ENCODE measurements at places on chromosomes 1 and 21.

DNA sequence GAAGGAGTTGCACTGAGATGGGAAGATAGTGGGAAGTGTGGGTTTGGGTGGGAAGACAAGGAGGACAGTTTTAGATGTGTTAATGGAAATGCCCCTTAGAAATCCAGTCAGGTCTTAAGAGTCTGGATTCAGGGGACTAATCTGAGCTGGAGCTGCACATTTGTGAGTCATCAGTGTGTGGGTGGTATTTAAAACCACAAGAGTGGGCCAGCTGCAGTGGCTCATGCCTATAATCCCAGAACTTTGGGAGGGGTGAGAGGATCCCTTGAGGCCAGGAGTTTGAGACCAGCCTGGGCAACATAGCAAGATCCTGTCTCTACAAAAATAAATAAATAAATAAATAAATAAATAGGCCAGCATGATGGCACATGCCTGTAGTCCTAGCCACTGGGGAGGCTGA, 40.9 kb upstream of the SLC6A9 start:
- no peak for DNase-seq

- DNase-seq, result peak; percentile 88
These were observed 58.8 kb upstream of the SPATA6 start for GRCh38 chr1:48530727-48531351.

GRCh38 chr1:193104502-193104906, 710 bp downstream of the GLRX2 start:
- DNase-seq, result peak; percentile 65

- no peak for DNase-seq
These were observed 206.8 kb upstream of the PLXNA2 start for GRCh38 chr1:208450958-208451357.

- no peak for DNase-seq
These were observed 9.7 kb downstream of the BACH1 start for GRCh38 chr21:29308456-29308783.

DNA sequence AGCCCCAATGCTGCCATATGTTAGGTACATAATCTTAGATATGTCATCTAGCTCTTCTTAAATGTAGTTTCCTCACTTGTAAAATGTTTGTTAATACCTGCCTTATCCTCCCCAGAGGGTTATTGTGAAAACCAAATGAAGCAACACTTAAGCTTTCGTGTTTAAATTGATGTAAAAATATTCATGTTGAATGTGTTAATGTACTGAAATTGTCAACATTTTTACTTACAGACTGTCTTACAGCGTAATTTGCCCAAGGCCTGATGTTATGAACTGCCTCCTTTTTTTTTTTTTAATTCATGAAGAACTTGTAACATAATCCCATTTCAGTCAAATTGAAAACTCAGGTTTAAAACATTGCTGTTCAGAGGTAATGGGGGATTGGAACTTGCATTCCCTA, 25.6 kb upstream of the ENAH start:
- DNase-seq, result no peak

GRCh38 chr1:51097171-51097570, 4.9 kb upstream of the C1orf185 start:
- DNase-seq, result no peak

DNA sequence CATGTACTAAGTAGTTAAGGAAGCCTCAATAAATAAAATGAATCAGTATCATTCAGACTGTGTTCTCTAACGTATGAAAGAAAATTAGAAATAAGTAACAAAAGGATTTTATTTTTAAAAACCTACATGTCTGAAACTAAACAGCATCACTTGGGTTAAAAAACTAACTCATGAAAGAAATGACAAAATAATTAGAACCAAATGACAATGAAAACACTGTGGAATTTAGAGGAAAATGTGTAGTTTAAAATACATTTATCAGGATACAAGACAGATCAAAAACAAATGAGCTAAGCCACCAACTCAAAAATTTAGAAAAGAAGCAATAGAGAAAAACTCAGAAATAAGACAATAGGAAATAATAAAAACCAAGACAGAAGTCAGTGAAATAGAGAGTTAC, 108.7 kb downstream of the TENT5C start:
- DNase-seq, result no peak

GRCh38 chr1:59565611-59566410, 248.9 kb upstream of the HOOK1 start:
- DNase-seq, result no peak

- no peak for DNase-seq
These were observed 62.4 kb upstream of the DIRAS3 start for GRCh38 chr1:68112835-68113243.

DNA sequence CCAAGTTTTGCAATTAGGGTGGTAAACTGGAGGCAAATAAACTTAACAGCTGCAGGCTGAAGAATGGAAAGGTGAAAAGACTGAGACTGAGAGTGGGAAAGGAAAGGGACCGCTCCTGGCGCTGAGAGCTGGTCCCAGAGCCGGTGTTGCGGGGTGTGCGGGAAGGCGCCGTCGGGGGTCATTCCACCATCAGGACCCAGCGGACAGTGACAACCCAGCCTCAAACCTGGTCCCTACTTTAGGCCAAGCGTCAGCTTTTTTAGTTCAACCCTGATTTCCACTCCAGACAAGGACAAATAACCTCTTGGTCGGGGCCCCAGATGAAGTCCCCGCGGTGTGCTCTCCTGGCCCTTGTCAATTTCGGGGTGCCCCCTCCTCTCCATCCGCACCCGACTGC, 145.8 kb upstream of the ETS2 start:
- no peak for DNase-seq

GRCh38 chr1:241706257-241706656, 54.2 kb downstream of the WDR64 start:
- no peak for DNase-seq

DNA sequence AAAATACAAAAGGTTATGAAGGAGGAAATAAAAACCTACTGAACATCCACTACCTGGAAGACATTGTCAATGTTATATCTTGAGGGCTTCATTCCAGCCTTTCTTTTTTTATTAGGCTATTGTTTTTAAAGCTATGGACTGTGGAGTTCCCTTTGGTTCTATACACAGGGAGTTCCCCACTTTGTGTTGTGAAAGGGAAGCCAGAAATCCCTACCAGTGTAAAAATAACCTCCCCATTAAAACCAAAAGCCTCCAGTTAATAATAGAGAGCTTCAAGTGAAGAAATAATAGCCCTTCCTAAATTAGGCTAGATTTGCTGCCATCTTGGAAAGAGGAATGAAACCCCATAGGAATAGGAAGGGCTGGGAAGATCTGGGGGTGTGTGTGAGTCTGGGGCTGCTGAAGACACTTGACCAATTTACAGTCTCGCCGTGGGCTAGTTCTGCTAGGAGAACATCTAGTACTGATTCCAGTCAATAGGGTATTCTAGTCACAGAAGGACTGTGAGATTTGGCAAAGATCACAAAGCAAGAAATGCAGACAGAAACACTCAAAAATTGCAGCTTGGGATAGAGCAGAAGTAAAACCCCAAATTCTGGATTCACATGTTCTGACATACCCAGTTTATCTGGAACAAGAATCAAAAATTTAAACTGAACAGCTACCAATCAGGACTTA, 32.4 kb upstream of the PTGFRN start:
- no peak for DNase-seq

DNA sequence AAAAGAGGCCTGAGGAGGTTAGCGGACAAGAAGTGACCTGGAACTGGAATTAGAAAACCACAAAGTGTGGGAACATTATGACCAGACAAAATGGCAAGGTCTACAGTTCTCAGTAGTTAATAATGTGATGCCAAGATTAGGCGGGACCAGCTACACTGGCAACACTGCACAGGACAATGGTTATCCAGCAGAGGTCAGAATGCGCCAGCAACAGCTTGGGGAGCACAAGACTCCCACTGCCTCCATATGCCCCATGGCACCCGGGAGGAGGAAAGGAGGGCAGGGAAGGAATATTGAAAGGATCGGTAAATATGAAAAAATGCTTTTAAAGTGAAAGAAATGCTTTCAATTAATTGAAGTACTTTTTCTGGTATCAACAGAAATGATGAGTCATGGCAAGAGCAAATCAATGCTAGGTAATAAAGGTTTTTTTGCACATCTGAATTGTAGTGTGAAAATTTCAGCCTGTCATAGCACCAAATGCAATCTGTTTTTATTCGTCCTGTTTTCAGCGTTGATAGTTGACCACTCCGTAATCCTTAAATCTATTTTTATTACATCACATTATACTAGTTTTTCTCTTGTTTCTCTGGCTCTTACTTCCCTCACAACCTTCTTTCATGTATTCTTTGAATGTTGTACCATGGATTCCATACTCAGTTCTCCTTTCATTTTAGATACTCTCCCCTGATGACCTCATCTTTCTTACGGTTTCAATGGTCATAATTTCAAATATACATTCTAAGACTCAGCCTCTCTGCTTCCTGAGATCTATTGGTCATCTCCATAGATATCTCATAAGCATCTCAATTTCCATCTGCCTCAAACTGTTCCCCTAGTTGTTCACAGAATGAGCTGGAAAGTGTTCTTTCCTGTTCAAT, 30.7 kb downstream of the VCAM1 start:
- no peak for DNase-seq

- peak; percentile 65 for DNase-seq
These were observed 56.3 kb downstream of the WNT9A start for GRCh38 chr1:227891223-227891954.

DNA sequence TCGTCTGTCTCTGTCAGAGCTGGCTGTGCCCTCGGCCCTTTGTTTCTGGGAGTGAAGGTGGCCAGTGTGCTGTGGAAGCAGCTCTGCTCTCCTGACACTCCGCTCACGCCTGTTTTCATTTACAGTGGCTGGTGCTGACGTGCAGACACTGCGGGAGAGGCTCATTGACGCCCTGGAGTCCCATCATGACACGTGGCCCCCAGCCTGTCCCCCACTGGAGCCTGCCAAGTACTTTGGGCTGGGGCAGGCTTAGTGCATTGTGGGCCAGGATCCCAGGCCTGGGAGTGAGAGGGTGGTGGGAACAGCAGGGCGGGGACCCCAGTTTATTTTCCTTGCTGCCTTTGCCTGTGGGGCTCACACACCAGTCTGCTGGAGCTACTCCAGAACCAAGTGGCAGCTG, 21.1 kb downstream of the QSOX1 start:
- no peak for DNase-seq

DNA sequence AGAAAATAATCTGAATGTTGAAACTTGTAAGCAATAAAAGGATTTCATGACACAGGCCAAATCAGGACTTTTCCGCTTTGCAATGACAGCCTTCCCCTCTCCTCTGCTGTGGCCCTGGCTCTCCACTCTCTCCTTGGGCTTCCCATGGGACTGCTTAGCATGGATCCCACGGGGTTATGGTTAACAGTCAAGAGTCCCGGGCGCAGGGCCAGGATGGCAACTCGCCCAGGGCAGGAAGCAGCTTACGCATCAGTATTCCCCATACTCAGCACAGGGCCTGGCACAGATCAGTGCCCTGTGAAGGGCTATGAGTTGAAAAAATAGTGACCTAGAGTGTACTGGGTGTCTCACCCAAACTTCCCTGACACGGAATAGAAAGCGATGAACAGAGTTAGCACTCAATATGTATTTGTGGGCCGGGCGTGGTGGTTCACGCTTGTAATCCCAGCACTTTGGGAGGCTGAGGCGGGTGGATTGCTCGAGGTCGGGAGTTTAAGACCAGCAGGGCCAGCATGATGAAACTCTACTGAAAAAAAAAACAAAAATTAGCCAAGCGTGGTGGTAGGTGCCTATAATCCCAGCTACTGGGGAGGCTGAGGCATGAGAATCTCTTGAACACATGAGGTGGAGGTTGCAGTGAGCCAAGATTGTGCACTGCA, 29.1 kb upstream of the GRHL3 start:
- peak; percentile 66 for DNase-seq

DNA sequence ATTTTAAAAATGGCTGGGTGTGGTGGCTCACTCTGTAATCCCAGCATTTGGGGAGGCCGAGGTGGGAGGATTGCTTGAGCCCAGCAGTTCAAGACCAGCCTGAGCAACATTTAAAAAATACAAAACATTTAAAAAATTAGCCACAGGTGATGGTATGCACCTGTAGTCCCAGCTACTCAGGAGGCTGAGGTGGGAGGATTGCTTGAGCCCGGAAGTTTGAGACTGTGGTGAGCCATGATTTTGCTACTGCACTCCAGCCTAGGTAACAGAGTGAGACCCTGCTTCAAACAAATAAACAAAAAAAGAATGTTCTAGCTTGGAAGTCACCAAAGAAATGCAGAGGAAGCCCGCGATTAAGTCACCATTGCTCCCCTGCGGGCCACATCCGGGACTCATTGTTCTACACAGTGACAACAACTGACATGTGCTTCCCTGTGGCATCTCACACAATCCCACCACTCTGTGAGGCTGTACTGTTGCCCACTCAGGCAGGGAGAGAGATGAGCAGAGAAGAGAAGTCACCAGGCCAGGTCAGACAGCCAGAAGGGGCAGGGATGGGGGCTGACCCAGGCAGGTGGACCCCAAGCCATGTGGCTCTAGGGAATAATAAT, 18.4 kb upstream of the SPATC1L start:
- DNase-seq, result no peak

GRCh38 chr1:160779626-160780397, 16.2 kb upstream of the LY9 start:
- DNase-seq, result peak; percentile 57

- DNase-seq, result peak; percentile 55
These were observed 100.2 kb downstream of the DPYD start for GRCh38 chr1:97820470-97821188.

GRCh38 chr21:45294509-45295291, 7.0 kb upstream of the POFUT2 start:
- no peak for DNase-seq

- no peak for DNase-seq
These were observed 271.8 kb downstream of the RRAGC start for GRCh38 chr1:38587766-38588165.

DNA sequence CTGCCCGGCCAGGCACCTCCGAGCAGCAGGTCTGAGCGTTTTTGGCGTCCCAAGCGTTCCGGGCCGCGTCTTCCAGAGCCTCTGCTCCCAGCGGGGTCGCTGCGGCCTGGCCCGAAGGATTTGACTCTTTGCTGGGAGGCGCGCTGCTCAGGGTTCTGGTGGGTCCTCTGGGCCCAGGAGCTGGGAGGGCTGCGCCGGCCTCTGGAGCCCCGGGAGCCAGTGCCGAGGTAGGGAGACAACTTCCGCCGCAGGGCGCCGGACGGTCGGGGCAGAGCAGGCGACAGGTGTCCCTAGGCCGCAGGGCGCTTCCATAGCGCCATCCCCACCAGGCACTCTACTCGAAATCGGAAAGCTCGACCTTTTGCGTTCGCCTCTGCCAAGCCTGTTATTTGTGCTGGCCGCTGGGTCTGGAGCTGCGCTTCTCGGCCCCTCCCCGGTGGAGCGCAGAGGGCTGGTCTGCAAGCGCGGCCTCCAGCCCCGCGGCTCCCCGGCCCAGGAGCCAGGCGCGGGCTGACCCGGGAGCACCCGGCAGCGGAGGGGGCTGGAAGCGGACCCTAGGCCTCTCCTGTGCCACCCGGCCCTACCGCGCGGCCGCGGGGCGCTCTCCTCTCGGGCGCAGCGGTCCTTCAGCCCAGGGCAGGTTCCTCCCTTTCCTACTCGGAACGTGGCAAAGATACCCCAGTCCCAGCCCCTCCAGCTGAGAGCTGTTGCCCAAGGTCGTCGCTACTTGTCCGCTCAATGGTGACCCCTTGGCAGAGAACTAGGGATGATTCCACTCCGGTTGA, 2.2 kb downstream of the SIM2 start:
- DNase-seq, result peak; percentile 15

GRCh38 chr1:20099533-20099932, 19.8 kb downstream of the PLA2G2D start:
- no peak for DNase-seq

- no peak for DNase-seq
These were observed 16.9 kb downstream of the NRDC start for GRCh38 chr1:51861669-51862068.

- peak; percentile 62 for DNase-seq
These were observed 102.2 kb upstream of the JUN start for GRCh38 chr1:58885998-58886397.

- DNase-seq, result no peak
These were observed 120.4 kb upstream of the C1orf174 start for GRCh38 chr1:4020449-4020848.

All from HT-29 (cell line).